RKO (cell line): ENCODE measurements at places on chromosomes 2 and 18.
A peak's percentile ranks its signal among the peaks of the same experiment; 100 is the strongest.

DNA sequence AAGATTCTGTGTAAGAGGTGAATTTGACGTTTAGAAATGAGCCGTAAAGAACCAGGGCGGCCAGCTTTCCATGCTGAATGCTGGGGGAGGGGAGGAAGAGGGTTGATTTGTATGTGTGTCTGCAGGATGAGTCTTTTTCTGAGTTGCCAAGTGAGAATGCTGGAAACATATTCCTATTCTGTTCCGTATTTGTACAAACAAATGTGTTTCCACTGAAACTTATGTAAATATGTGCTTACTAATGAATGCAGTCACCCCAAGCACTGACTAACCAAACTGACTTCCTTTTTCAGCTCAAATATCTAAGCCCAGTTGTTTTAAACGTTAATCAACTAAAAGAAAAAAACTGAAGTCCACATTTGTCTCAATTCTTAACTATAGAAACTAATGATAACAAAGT lies 74.9 kb upstream of the APCDD1 start:
- DNase-seq: no peak

DNA sequence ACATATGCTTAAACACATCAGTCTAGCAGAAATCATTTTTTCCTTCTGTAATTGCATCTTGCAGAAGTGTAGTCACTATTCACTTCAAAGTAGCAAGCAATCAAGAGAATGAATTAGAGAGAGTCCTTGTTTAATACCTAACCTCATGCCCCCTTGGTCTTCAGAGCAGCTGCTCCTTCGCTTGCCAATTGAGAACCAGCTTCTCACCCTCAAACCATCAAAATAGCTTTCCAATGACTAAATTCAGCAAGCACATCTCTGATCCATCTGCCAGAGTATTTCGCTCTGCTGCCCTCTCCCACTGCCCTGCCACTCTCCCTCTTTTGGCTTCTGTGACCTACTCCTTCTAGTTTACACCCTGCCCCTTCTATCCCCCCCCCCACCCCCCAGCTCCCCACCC lies 120.7 kb upstream of the AGAP1 start:
- no peak for DNase-seq

- DNase-seq: no peak
Measured at GRCh38 chr2:222877556-222878300, 16.9 kb downstream of the ACSL3 start.

GRCh38 chr2:36737131-36737750 lies 40.7 kb downstream of the VIT start:
- DNase-seq: no peak

DNA sequence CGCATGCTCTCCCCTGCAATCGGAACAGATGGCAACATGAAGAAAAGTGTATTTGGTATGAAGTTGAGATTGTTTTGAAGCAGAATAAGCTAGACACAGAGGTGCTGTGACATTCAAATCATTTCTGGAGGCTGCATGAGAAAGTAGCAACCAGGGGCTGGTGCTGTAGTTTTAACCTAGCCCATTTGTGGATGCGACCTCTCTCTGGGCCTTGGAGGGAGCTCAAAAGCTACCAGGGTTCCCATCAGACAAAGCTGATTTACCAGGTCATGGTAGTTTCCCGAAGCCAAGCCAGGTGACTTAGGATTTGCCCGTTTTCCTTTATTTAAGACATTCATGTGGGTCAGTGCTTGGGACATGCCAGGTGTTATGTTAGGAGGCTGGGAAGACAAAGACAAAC lies 77.5 kb downstream of the CIB4 start:
- DNase-seq: no peak

DNA sequence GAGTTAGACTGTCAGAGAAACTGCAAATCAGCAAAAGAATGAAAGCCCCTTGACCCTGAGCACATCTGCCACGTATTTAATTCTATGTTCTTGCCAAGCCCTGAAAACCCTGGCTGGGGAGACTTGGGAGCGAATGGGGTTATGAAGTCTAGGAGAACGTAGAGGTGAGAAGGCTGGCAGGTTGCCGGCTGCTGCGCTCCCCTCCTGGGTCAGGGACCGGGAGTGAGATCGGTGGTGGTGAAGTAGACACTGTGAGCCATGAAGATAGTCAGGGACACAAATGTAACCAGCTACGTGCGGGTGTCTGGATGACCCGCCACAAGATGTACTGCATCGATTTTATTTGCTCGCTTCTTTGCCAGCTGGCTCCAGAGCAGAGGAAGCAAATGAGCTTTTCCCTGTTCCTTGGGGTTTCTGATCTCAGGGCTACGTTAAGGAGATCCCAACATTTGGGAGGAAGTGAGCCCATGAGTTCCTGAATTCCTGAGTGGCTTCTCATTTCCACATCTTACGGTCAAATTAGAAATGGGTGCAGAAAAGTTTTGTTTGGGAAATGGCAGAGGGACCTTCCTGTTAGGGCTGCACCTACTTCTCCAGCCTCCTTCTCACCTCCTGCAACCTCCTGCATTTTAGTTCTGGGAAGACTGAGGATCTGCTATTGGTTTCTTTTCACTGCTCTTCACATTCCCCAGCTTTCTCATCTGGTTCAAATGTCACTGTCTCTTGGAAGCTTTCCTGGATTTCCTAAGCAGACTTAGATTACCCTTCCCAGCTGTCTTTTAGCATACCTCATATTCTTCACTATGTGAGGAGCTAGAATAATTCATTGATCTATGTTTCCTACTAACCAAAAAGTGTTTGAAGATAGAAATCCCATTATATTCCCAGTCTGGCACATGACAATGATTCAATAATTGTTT lies 360.6 kb downstream of the ZNF521 start:
- DNase-seq: no peak

- no peak for DNase-seq
Measured at GRCh38 chr2:101064505-101064867, 62.4 kb downstream of the RPL31 start.

GRCh38 chr2:216713691-216714336 lies 18.5 kb upstream of the IGFBP5 start:
- DNase-seq: no peak

GRCh38 chr2:54042897-54043620 lies 72.3 kb upstream of the PSME4 start:
- DNase-seq: no peak

GRCh38 chr2:4628998-4629501 lies 925.7 kb downstream of the DCDC2C start:
- no peak for DNase-seq

GRCh38 chr18:43934322-43934721 lies 657.0 kb upstream of the SYT4 start:
- no peak for DNase-seq

GRCh38 chr2:236366049-236366387 lies 101.8 kb upstream of the ASB18 start:
- no peak for DNase-seq

GRCh38 chr2:31997653-31998052 lies 13.2 kb downstream of the MEMO1 start:
- no peak for DNase-seq

- DNase-seq: no peak
Measured at GRCh38 chr2:42844901-42845821, 52.8 kb upstream of the HAAO start.

DNA sequence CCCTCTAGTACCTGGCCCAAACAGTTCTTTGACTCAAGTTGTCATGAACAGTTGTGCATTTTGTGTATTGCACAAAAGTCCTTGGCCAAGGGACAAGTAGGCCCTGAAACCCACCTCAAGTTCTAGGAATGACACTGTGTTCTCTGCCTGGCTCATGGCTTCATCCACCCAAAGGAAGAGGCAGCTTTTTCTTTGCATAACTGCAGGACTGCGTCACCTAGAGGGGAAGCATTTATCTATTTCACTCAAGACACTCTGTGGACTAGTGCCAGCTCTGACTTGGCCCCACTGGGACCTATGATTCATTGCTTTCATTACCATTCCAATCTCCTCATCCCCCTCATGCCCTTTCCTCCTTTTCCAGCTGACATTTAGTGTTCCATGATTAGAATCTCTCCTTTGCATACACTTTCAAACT lies 119.3 kb upstream of the SIX2 start:
- peak; percentile 58 for DNase-seq

- no peak for DNase-seq
Measured at GRCh38 chr18:210733-211132, 52.4 kb downstream of the USP14 start.

DNA sequence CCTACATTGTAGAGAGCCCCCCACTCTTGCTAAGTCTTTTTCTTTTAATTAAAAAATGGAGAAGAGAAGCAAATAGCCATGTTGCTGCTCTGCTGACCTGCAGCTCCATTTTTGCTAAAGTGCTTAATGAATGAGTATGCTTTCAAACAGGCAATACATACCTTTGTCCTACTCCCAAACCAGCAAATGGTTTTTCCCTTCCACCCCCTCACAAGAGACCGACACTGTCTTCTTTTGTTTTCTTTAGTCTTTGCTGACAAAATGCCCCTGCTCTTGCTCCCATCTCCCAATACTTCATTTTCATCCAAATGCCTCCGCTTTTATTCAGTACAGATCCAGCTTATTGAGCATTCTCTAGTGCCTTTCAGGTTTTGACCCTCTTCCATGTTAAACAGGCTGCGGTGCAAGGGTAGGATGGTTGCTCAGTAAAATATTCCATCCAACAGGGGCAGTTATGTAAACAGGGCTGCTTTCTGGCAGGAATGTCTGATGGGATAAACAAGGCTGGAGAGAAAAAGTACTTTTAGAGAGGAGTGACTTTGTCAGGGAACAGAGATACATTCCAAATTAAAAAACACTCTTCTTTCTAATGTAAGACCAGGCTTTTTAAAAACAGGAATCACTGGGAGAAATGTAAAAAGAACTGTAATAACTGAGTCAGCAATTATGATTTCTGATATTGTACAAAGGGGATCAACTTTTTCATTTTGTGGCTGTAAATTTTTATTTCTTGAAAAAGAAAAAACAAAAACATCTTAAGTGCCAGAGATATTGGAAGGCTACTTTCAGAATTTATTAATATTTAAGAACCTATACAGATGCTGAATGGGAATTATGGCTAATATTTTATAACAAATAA lies 136.8 kb downstream of the MEP1B start:
- no peak for DNase-seq

DNA sequence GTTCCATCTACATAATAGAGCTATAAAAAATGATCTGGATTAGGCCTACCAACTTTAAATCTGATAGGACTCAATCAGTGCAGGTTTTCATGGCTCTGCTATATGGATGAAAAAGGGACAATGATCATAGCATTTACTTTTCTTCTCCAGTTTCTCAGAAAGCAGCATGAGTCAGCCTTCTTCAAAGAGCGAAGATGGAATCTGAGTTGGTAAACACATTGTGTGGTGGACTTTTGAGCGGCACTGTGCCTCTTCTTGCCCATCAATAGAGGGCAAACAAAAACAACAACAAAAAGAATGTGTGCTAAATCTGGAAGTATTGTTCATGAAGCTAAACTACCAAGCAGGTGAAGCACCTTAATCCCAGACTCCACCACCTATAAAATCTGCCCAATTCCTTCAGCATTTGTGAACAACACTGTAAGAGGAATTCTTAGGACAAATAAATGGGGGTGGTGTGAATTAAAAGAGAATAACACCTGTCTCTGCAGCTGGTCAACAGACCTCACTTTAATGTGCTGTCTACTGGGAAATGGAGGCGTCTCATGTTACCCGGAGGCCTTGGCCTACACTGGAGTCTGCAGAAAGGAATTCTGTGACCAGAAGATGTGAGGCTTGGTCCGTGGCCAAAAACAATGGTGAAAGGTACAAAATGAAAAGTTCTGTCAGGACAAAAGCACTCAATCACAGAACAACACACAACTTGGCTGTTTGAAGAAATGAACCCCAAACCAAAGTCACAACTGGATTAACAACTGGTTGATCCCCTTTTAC lies 609.0 kb downstream of the IRS1 start:
- no peak for DNase-seq

GRCh38 chr2:49616800-49617199 lies 462.5 kb upstream of the FSHR start:
- peak; percentile 68 for DNase-seq

- DNase-seq: peak; percentile 12
Measured at GRCh38 chr2:166451468-166451867, 42.6 kb downstream of the SCN7A start.

DNA sequence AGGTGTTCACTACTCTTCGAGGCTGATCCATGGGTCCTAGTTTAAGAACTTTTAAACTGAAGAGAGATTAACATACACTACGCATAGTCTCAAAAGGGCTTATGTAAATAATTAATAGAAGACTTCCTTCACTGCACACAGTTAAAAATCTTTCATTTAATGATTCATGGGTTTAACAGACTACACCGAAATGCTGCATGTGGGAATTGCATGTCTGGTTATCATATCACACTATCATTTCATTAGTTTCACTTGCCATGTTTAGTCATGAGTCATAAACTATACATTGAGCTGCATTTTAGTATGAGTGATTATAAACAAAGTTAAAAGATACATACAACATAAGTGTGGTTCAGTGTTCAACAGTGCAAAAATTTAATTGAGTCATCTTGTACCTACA lies 31.2 kb downstream of the GLS start:
- no peak for DNase-seq

- DNase-seq: no peak
Measured at GRCh38 chr2:219356834-219357233, 24.3 kb upstream of the RESP18 start.

DNA sequence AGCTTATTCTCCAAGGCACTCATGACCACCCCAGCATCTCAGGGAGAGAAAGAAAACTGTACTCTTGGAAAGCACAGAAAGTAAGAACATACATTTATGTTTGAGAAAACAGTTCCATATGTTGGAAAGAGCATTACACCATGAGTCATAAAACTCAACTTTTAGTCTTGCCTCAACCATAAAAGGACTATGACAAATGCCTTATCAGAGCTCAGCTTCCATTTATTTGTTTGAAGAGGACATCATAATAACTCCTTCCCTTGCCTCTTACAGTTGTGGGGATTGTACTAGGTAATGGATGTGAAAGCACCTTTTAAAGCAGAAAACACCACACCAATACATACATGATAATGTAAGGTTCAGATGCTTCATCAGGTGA lies 370.8 kb downstream of the LNPK start:
- DNase-seq: peak; percentile 8

DNA sequence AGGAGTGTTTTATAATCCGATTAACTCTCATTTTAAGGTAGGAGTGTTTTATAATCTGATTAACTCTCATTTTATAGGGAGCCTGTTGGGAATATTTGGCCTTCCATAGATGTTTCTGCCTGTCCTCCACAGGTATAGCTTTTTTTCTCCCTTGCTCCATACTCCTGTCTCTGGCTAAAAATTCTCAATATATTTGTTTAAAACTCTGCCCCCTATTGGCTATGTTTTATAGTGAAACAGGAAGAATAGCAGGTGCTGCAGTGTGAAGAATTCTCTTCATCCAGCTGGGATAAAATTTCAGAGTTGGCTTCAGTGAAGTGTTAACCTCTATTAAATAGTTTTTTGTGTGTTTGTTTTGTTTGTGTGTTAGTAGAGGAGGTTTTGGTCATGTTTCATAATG lies 1046.0 kb upstream of the TMEFF2 start:
- DNase-seq: no peak

- no peak for DNase-seq
Measured at GRCh38 chr2:233707940-233708644, 4.6 kb upstream of the UGT1A5 start.
